Melanocyte of skin (primary cell): ENCODE measurements at places on chromosomes 6 and 20. TPM values are rescaled to one million over a fixed set of nuclear protein-coding genes. Genes with fewer than 3 reads are reported as not detected.

The TRAPPC3L gene
- under 0.01 TPM in 1 of 2 replicates, not detected in the other for total RNA-seq

The SMOC2 gene
- total RNA-seq, result not detected in 2 replicates

The NKAIN4 gene
- total RNA-seq, result 0.33 TPM in 1 of 2 replicates, not detected in the other

The HUS1B gene
- 1.00 and 1.1 TPM in 2 replicates for total RNA-seq

The TXLNB gene
- 0.15 and 0.33 TPM in 2 replicates for total RNA-seq

The TSBP1 gene
- total RNA-seq, result 0.36 TPM in 1 of 2 replicates, not detected in the other

The HAO1 gene
- not detected in 2 replicates for total RNA-seq

The CDH26 gene
- total RNA-seq, result 0.69 and 1.1 TPM in 2 replicates

The CTAGE9 gene
- total RNA-seq, result not detected in 2 replicates

The AVP gene
- total RNA-seq, result not detected in 2 replicates

The ERVFRD-1 gene
- total RNA-seq, result not detected in 2 replicates

The PHACTR3 gene
- under 0.01 and 0.36 TPM in 2 replicates for total RNA-seq

The MOXD1 gene
- 39.3 and 61.9 TPM in 2 replicates for total RNA-seq

The CALHM6 gene
- 0.34 and 1.8 TPM in 2 replicates for total RNA-seq

The TP53TG5 gene
- not detected in 2 replicates for total RNA-seq

The COL11A2 gene
- 0.34 and 0.36 TPM in 2 replicates for total RNA-seq

The METTL24 gene
- not detected in 2 replicates for total RNA-seq

The CST7 gene
- total RNA-seq, result not detected in 2 replicates

The NHLRC1 gene
- 3.1 and 3.6 TPM in 2 replicates for total RNA-seq

The EBF4 gene
- 0.34 and 0.73 TPM in 2 replicates for total RNA-seq

The SLC24A3 gene
- under 0.01 TPM in 1 of 2 replicates, not detected in the other for total RNA-seq

The RIMS1 gene
- under 0.01 TPM in 1 of 2 replicates, not detected in the other for total RNA-seq

The SFTA2 gene
- not detected in 2 replicates for total RNA-seq

The TGM3 gene
- total RNA-seq, result not detected in 2 replicates

The WFDC2 gene
- total RNA-seq, result 0.62 TPM in 1 of 2 replicates, not detected in the other

The HACE1 gene
- 11.0 and 12.6 TPM in 2 replicates for total RNA-seq

The POLR1H gene
- total RNA-seq, result 27.1 and 28.6 TPM in 2 replicates

The ASIP gene
- total RNA-seq, result not detected in 2 replicates

The RSPO3 gene
- total RNA-seq, result 0.67 TPM in 1 of 2 replicates, not detected in the other

The CRISP2 gene
- not detected in 2 replicates for total RNA-seq

The L3MBTL1 gene
- 13.8 and 26.5 TPM in 2 replicates for total RNA-seq

The DNAH8 gene
- total RNA-seq, result not detected in 2 replicates

The STMND1 gene
- not detected in 2 replicates for total RNA-seq

The PPP1R3G gene
- total RNA-seq, result not detected in 2 replicates

The CEBPB gene
- total RNA-seq, result 41.1 and 51.3 TPM in 2 replicates

The TBXT gene
- total RNA-seq, result not detected in 2 replicates

The KCNB1 gene
- not detected in 2 replicates for total RNA-seq

The BTNL2 gene
- total RNA-seq, result not detected in 2 replicates

The PLCB4 gene
- total RNA-seq, result 0.15 and 1.00 TPM in 2 replicates

The SLC17A1 gene
- not detected in 2 replicates for total RNA-seq

The OOEP gene
- total RNA-seq, result not detected in 2 replicates

The SDCBP2 gene
- total RNA-seq, result 1.7 TPM in 2 replicates

The TGM6 gene
- total RNA-seq, result not detected in 2 replicates

The SLC22A1 gene
- total RNA-seq, result 1.0 and 1.5 TPM in 2 replicates

The MUCL3 gene
- not detected in 2 replicates for total RNA-seq

The TRIM15 gene
- total RNA-seq, result not detected in 2 replicates

The TMEM170B gene
- 1.00 and 2.3 TPM in 2 replicates for total RNA-seq

The GRIK2 gene
- total RNA-seq, result 6.0 and 24.4 TPM in 2 replicates
